CD4-positive, alpha-beta T cell treated with Interleukin-4 for 4 hours (primary cell): ENCODE measurements at places on chromosomes 16 and 17.

DNA sequence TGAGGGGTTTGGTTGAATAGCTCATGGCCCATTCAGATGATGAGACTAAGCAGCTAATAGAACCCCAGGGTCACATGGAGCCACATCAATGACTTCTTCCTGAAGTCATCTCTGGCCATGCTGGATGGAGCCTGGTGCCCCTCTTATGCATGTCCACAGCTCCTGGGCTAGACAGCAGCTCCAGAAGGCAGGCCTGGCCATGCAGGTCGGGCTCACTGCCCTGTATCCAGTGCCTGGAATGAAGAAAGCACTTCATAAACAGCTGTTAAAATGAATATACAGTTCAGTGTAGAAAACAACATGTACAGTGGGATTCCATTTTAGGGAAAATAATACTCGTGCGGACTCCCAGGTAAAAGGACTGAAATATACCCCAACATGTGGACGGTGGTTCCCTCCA is 73.9 kb downstream of the GNAO1 start:
- DNase-seq: no peak

- DNase-seq: no peak
These were observed 6.9 kb downstream of the C17orf75 start for GRCh38 chr17:32335046-32335445.

- no peak for DNase-seq
These were observed 202.4 kb downstream of the AXIN2 start for GRCh38 chr17:65359016-65359415.

DNA sequence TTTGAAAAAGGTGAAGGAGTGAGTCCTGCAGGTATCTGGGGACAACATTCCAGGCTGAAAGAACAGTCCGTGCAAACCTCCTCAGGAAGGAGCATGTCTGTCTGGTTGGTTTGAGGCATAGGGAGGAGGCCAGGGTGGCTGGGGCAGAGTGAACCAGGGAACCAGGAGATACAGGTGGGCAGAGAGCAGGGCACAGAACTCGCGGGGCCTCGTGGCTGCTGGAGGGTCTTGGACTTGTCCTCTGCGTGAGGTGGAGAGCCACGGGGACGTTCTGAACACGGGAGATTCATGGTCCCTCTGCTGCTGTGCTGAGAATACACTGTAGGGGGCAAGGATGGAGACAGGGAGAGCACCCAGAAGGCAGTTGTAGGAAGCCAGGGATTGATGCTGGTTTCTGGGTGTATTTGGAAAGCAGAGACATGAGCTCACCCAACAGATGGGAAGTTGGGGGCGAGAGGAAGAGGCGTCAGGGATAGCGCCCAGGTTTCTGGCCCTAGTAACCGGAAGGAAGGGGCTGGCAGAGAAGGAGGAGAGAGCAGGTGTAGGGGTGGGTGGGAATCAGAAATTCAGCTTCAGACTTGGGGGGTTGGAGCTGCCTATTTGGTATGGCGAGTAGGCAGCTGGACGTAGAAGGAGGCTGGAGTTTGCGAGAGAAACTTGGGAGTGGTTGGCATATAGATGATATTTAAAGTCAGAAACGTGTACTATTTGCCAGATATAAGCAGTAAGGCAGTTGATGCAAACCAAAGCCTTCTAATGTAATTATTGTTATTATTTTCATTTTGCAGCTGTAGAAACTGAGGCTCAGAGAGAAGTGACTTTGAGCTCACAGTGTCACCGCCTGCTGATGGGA is at the start of gene CCL17:
Gene CCL17, plus strand, starts transcription at position 803 of the 853 bp plus-strand sequence. CDS start 9,166 bp downstream, outside the sequence.
- no peak for DNase-seq

- DNase-seq: no peak
These were observed 177.7 kb upstream of the SALL1 start for GRCh38 chr16:51328733-51329132.

- DNase-seq: no peak
These were observed 29.0 kb downstream of the MARCHF10 start for GRCh38 chr17:62778990-62779681.

DNA sequence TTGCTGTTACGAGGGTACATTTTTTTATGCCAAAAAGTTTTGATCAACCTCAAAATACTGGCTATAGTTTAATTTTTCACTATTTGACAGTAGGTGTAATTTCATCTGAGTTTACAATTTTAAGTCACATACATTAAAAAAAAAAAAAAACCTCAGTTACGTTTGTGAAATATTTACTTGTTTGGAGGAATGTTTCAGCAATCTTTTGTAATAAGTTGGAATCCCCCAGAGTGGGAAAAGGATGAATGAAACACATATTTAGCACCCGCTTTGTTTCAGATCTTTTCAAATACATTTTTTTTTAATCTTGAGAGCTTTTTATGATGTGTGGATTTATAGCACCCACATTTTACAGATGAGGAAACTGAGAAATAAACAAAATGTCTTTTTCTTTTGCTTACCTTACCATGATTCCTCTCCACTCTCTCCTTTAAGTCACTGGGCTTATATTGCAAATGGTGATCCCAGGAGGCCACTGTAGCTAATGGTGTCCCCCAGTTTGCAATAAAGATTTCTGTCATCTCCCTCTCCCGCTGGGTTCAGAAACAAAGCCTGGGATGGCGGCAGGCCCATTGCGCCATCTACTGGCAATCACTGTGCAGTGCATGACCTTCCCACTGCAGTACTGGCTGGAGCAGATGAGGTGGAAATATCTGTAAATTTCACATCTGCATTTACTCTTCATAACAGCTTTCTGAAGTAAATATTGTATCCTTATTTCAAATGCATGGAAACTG is 27.7 kb downstream of the TBC1D3B start:
- DNase-seq: peak; percentile 71

DNA sequence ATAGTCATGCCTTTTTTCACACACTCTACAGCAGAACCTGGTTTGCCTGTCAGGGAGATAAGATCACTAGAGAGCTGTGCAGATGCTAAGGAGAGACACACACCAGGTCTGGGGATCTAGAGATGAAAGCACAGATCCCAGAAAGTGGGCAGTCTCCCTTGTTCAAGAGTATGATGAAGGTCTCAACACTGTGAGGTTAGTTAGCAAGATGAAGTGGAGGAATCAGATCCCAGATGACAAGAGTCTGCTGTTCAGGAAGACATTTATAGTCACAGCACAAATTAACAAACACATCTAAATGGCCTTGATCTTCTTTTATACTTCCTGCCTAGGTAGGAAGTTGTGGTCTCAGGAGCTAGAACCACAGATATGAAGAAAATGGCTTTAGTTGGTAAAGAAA is 23.4 kb upstream of the SKAP1 start:
- DNase-seq: peak; percentile 70

DNA sequence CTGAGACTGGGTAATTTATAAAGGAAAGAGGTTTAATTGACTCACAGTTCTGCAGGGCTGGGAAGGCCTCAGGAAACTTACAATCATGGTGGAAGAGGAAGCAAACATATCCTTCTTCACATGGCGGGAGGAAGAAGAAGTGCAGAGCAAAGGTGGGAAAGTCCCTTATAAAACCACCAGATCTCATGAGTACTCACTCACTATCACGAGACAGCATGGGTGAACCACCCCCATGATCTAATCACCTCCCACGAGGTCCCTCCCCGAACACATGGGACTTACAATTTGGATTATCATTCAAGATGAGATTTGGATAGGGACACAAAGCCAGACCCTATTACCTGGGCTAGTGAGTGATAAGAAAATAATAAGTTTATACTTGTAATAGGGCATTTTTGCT is 70.6 kb upstream of the HS3ST2 start:
- no peak for DNase-seq

DNA sequence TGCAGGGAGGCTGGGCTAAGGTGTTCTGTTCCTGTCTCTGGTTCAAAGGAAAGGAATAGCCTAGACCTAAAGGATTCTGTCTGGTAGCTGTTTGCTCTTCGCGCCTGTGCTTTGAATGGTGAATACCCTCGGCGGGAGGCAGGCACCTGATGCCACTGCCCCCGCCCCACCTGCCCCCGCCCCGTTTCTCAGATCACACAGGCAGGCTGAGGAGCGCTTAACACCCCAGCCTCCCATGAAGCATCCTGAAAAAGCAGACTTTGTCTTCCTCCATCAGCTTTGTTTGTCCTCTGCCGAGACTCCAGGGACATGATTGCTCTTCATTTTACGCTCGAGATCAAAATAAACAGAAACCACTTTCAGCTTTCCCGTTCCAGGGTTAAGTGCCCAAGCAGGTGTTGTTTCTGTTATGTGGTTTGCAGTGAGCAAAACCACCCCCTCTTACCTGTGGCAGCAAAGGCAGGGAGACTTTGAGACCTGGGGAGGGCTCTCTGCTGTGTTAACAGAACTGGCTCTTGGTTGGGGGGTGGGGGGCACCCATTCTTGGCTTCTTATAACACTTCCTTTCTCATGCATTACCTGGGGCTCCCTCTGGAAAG is 452.1 kb downstream of the WWOX start:
- no peak for DNase-seq

DNA sequence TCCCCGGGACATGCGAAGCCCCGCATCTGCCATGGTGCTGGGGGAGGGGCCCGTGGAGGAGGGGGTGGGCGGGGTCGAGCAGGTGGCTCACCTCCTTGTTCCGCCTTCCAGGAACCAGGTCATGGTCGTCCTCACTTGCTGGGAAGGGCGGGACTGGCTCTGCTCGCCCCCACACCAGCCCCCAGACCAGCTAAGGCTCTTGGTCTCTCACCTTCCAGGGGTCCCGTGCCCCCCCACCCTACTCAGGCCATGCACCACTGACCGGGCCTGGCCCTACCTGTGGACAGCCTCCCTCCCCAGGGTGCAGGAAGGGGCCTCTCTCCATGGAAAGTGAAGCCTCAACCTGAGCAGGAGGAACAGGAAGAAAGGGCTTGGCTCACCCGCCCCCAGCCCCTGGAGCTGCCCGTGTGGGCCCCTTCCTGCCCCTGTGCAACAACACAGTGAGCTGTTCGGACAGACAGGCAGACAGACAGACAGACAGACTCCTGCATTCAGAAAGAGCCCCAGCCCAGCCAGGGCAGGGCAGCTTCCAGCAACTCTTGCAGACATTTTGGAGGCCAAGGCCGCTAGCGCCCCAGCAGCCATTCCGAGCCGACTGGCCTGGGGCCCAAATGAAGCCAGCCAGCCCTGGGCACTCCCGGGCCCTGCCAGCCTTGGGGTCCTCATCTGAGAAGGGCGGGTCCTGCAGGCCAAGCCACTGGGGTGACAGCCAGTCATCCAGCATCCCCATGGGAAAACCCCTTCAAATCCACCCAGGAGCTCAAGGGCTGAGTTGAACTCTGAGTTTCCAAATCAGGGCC is 8.1 kb upstream of the KREMEN2 start:
- DNase-seq: no peak

DNA sequence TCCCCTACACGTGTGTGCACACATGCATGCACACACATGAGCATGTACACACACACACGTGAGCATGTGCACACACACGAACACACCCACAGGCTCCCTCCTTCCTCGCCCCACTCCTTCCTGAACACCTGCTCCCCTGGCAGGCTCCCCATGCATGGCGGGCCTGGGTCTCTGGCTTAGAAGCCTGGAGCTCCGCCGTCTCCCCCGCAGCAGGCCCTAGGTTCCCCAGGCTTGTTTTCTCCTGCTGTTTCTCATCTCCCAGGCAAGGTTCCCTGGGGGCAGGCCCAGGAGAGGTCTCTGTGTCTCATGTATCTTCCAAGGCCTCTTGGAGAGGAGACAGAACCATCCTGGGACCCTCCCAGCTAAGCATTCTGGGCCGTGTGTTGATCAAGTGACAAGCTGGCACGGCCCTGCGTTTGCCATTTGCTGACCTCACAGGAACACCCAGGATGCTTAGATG is 202.3 kb upstream of the CIBAR2 start:
- DNase-seq: no peak

- no peak for DNase-seq
These were observed 7.3 kb upstream of the DDX52 start for GRCh38 chr17:37650419-37651003.

GRCh38 chr17:41521574-41522261 is 3.0 kb upstream of the KRT15 start:
- DNase-seq: no peak

- DNase-seq: no peak
These were observed 3.3 kb upstream of the NACA2 start for GRCh38 chr17:61594294-61594825.

DNA sequence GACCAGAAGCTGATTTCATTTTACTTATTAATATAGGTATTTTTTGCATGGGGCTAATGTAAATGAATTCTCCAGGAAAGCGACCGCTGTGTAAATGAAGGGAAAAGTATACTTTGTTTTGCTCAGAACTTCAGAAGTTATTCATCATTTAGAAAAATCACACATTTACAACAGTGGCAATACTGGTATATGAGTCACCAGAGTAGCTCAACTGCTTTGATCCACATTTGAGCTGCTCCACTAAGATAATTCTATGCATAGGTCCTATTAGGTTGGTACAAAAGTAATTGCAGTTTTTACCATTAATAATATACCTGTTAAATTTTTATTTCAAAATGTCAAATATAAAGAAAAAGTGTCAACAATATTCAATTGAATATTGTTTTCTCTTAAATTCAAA is 22.9 kb upstream of the DYNLRB2 start:
- DNase-seq: no peak

DNA sequence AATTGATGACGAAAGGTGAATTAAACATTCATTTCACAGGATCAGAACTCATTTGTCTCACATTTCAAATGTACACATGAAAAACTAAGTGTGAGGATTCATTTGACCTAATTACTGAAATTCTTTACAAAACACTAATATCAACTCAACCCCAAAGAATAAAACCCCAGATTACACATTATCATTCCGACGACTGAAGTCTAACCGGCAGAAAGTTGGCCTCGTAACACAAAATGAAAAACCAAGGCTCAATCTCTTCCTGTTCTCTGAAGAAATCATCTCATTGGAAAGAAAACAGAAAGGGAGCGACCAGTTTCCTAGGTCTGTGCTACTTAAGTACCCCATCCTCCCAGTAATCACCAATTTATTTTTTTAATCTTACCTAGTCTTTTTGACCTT is 1.8 kb downstream of the JPT1 start:
- no peak for DNase-seq

DNA sequence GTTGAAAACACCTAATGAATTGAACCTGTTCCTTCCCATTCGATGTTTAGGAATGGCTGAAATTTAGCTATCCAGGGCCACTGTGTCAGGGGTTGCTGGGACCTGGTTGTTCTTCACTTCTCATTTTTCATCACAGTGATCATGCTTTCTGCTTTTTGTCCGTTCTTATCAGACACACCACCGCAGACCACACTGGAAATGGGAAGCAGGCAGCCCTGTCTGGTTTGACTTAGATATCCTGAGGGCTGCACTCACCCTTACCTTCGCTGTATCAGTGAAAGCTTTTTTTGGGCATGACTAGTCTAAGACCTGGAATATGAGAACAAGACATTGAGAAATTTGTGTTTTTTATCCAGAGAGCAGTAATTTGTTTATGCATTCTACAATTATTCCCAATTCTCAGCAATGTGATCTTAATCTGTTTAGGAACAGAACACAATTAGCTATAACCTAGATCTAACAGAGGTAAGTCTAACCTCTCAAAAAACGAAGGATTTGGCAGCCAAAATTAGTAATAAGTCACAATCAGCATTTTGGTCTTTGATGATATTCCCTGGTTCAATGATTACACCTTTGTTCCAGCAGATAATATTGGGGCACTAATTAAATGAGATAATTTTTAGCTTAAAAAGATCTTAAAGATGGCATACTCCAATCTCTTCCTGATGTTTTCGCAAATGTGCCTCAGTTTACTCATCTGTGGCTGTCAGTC is 126.0 kb upstream of the GOT2 start:
- no peak for DNase-seq
